T-helper 17 cell (primary cell): ENCODE measurements at places on chromosomes 7 and 10. TPM values are rescaled to one million over a fixed set of nuclear protein-coding genes. Genes with fewer than 3 reads are reported as not detected.

DNA sequence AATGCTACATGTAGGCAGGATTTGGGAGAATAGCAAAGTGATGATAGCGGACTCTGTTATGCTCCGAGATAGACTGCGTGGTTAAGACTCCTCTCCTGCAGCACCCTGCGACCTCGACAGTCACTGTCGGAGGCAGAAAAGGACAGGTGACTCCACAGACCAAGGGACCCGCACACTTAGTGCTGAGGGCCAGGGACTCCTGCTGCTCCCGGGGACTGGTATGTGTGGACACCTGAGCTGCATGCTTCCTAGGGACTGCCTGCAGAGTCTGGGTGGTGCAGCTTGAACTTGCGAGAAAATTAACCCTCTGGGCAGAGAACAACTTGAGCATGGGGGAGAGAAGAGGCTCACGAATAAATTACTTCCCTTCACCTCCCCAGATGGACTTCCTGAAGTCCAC is 407.1 kb upstream of the PFKP start:
- H3K4me1 ChIP-seq: no peaks in the 10 kb centered on the region
- H3K27ac ChIP-seq: no peak overlapping the region
- no peak for DNase-seq
- H3K36me3 ChIP-seq: no peaks in the 10 kb centered on the region

- no peaks in the 10 kb centered on the region for H3K27me3 ChIP-seq
- peaks cover 23% of the 10 kb centered on the region for H3K4me1 ChIP-seq
- no peak overlapping the region for H3K27ac ChIP-seq
- DNase-seq: no peak
- no peak overlapping the region for H3K4me3 ChIP-seq
Observed at GRCh38 chr7:112779667-112780066, 10.5 kb downstream of the TMEM168 start.

DNA sequence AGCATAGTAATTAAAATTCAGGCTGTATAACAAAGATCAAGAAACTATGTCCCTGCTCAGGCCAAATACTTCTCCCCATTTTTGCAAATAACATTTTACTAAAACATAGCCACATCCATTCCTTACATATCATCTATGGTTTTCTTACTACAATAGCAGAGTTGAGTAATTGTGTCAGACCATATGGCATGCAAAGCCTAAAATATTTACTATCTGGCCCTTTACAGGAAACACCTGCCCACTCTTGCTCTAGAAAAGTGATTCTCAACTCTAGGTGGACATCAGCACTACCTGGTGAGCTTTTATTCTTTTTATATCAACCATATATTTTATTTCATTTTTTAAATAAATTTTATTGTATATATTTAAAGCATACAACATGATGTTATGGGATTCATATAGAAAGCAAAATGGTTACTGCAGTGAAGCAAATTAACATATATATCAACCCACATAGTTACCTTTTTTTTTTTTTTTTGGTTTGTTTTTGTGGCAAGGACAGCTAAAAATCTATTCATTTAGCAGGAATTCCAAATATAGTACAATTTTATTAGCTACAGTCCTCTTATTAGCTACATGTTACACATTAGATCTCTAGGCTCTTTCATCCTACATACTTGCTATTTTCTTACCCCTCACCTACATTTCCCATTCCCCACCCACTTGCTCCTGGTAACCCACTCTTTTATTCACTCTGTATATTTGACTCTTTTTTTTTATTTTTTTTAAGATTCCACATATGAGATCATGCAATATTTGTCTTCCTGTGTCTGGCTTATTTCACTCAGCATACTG is 19.6 kb downstream of the ABI1 start:
- H3K27ac ChIP-seq: peak overlapping the region; percentile 71
- no peaks in the 10 kb centered on the region for H3K36me3 ChIP-seq
- peak overlapping the region; percentile 62 for H3K4me3 ChIP-seq

The RAB19 gene
- 2.1 TPM for total RNA-seq

The CHAT gene
- not detected for total RNA-seq

GRCh38 chr10:109883859-109884771 is 39.2 kb downstream of the XPNPEP1 start:
- H3K27me3 ChIP-seq: no peaks in the 10 kb centered on the region
- H3K4me3 ChIP-seq: no peak overlapping the region

DNA sequence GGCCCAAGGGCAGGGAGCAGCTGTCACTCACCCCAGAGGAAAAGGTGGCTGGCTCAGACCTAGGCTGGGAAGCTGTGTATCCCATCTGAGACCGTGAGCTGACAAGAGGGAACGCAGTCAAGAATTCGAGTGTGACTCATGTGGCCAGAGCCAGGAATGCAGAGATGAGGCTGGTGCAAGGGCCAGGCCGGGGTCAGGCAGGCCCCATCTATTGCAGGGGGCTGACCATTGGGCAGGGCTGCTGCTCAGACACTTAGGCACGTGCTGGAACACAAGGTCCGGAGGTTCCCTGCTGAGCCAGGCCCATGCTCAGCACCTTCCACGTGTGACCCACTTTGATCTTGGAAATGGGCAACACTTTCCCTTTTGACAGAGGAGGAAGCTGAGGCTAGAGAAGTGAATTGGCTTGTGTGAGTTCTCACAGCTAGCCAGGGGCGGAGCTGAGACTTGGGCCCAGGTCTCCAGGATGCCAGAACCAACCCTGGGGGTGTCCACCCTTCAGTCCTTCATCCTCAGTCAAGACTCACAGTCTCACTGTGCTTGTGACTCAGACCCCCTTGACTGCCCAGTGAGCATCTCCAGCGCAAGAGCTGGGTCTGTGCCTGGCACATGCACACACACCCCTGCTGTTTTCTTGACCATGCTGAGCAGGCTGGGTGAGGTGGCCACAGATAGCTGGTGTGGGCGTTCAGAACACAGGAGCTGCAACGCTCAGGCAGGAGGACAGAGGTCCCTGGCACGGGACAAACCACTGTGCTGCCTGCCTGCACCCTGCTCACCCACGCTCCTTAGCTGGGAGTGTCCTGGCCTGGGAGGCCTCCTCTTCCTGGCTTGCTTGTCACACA is 47.6 kb upstream of the PPIF start:
- peaks cover 4% of the 10 kb centered on the region for H3K36me3 ChIP-seq
- peaks cover 10% of the 10 kb centered on the region for H3K4me1 ChIP-seq
- no peak overlapping the region for H3K4me3 ChIP-seq
- H3K27me3 ChIP-seq: no peaks in the 10 kb centered on the region
- DNase-seq: no peak

DNA sequence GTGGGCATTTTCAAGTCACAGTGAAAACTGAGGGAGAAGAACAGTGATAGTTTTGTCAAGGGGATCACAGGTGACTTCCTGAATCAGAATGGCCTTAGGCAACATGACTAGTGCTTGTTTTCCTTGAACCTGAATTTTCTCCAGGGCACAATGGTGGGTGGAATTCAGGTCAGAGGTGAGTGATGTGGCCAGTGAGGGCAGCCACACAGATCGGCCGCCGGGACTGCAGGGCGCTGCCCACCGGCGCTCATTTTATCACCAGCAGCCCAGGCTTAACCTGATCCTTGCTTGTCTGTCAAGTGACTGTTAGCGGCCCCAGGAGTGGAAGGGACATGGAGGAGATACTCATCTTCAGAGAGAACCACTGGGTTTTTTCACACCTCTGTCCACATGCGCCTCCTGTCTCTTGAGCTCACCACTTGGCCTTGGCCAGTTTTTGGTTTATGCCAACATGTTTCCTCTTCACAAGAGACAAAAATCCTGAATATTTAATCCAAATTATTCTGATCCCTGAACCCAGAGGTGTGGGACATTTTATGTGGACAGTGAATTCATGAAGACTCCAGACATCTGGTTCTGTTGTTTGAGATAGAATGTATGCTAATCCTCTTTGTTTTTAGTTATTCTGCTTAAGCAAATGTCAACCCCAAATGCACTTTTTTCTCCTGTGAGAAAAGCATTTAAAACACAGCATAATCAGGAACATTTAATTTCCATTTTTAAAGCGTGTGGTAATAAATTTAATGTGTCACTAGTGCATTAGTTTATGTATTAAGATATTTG is 108.7 kb downstream of the DOCK1 start:
- H3K27ac ChIP-seq: no peak overlapping the region
- H3K4me1 ChIP-seq: no peaks in the 10 kb centered on the region

DNA sequence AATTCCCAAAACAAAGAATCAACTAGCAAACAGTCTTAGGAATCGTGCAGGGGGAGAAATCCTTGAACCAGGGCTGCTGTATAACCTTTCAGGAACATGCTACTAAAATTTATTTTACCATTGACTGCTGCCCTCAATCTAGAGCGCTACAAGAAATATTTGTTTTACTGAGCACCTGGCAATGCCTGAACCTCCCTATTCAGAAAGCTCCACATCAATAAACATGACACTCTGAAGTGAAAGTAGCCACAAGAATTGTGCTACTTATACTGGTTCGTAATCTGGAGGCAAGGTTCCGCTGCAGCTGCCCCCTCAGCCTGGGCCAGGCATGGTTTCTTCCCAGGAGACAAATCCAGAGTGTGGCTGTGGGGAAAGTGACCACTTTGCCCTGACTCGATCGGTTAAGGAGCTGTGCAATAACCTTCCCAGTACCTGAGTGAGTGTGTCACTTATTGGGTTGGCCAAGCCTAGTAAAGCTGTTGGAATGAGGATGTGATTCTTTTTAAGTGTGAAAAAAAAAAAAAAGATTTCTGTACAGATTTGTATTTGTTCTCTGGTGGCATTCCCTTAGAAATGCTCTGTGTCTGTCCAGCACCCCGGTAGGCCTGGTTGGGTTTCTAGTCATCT is 7.7 kb downstream of the VWA2 start:
- no peaks in the 10 kb centered on the region for H3K4me1 ChIP-seq
- H3K4me3 ChIP-seq: peak overlapping the region; percentile 28
- DNase-seq: no peak
- peaks cover 54% of the 10 kb centered on the region for H3K27me3 ChIP-seq

DNA sequence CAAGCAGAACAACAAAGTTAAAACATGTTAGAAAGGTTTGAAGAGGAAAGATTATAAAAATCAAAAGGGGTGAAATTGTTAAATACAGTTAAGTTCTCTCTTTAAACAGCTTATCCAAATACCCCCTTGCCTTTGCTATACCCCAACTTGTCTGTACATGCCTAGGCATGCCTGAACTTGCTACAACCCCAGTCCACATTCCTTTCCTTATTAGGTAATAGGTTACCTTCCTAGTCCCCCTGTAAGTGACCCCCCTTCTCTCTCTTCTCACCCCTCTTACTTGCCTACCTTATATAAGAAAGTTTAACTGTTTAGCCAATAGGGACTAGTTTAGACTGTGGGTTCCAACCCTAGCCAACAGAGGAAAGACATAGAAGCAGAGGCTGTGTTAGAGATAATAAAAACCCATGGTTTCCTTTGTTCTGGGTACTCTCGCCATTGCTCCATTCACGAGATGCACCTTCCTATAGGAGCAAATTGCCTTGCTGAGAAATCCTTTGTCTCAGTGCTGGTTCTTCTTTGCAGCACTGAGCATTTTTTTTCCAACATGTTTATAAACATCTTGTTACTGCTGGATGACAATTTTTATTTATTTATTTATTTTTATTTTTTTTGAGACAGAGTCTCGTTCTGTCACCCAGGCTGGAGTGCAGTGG is 282.2 kb upstream of the GALNT17 start:
- no peak for DNase-seq
- no peaks in the 10 kb centered on the region for H3K27me3 ChIP-seq
- no peaks in the 10 kb centered on the region for H3K36me3 ChIP-seq
- H3K4me1 ChIP-seq: no peaks in the 10 kb centered on the region

The STARD3NL gene
- 14.1 TPM for total RNA-seq

- no peak overlapping the region for H3K4me3 ChIP-seq
- H3K27ac ChIP-seq: peak overlapping the region; percentile 86
- no peaks in the 10 kb centered on the region for H3K27me3 ChIP-seq
- H3K36me3 ChIP-seq: peaks cover 2% of the 10 kb centered on the region
- no peak for DNase-seq
Observed at GRCh38 chr7:151378496-151379192, 31.2 kb downstream of the WDR86 start.

- H3K36me3 ChIP-seq: no peaks in the 10 kb centered on the region
- no peaks in the 10 kb centered on the region for H3K27me3 ChIP-seq
- DNase-seq: no peak
- H3K4me3 ChIP-seq: no peak overlapping the region
- peak overlapping the region; percentile 77 for H3K27ac ChIP-seq
- H3K4me1 ChIP-seq: peaks cover 46% of the 10 kb centered on the region
Observed at GRCh38 chr10:5661043-5661442, 5.4 kb downstream of the ASB13 start.

The CASD1 gene
- total RNA-seq: 22.9 TPM

DNA sequence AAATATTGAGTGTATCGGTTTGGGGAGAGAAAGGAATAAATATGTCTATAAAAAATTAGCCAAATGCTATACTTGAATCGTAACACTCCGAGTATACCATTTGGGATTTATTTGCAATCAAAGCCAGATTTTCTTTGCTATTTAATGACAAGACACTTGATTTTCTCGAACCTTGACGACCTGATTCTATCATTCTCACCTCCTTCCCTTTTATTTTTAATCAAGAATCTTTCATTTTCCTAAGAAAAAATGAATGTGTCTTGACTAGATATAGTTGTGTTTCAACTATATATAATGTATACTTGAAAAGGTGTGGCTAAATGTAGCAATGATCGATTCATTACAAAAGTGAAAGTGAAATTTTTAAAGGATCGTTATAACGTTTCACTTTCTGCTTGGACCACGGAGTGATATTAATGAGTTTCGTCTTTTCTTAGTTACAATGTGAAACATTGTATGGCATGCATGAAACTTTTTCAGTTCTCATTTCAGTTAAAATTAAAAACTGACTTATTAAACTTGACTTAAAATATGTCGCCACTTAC is 562 bp downstream of the NUB1 start:
- H3K4me3 ChIP-seq: peak overlapping the region; percentile 80
- DNase-seq: no peak
- peaks cover 2% of the 10 kb centered on the region for H3K36me3 ChIP-seq

- H3K4me1 ChIP-seq: peaks cover 22% of the 10 kb centered on the region
- peak overlapping the region; percentile 97 for H3K27ac ChIP-seq
- no peaks in the 10 kb centered on the region for H3K36me3 ChIP-seq
- no peak for DNase-seq
- H3K4me3 ChIP-seq: peak overlapping the region; percentile 98
Observed at GRCh38 chr10:101043363-101043707, 12.3 kb downstream of the SFXN3 start.

DNA sequence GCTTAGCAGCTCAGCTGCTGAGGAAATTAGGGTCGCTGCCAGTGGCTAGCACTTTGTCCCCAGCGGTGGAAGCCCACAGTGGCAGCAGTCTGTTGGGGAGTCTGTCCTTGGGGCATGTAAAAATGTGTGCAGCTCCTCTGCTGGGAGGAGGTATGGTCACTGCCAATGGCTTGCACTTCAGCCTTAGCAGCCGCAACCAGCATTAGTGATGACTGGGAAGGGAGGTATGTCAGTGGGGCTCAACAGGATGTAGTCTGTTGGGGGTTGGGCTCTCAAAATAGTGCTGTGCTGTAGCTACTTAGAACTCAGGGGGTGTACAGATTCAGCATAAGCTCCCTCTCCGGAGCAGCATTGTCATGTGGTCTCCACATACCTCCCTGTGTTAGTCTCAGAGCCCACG is 189.9 kb downstream of the ZEB1 start:
- peaks cover 15% of the 10 kb centered on the region for H3K36me3 ChIP-seq
- H3K4me1 ChIP-seq: peaks cover 5% of the 10 kb centered on the region
- no peak overlapping the region for H3K4me3 ChIP-seq

The KCP gene
- total RNA-seq: 1.2 TPM
